ENCODE measurements at places on chromosomes 2 and 18.

DNA sequence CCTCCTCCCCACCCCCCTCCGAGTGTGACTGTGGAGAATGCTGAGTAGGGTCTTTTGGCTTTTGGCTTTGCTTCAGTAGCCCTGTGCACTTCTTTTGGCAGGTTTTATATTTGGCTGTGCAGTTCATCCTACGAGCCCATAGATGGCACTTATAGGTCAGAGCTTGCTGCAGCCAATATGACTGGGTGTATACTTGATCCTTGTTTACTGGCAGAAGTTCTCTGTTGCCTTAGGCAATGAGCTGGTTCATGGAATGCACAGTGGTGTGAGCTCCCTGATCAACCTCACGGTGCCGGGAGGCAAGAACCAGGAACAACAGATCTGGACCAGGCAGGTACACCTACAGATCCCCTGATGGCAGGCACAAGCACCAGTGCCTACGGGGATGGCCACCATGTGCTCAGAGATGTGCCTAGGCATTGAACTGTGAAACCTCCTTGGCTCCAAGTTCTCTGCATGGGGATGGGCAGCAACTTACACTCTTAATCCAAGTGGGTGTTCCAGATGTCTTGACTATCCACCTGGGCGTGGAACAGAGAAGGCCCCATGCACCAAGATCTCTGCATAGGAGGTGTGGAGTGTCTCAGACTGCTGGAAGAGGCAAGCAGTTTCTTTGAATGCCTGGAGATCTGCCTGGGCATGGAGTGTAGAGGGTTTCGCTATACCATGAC, 190.4 kb downstream of the KIAA1328 start:
- no peak for DNase-seq

DNA sequence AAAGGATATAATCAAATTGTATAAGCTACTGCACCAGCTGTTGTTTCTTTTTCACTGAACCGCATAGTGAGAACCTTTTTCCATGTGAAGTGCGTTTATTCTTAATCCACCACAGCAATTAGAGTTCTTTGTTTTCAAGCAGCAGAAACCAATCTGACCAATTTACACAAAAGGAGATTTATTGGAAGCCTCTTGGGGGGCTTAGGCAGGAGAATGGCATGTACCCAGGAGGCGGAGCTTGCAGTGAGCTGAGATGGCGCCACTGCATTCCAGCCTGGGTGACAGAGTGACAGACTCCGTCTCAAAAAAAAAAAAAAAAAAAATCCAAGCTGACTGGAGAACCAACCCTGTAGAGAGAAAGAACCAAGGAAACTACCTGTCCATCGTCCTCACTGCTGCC, 10.0 kb downstream of the ADNP2 start:
- DNase-seq: no peak

GRCh38 chr2:237258116-237258515, 155.8 kb downstream of the COL6A3 start:
- no peak for DNase-seq

GRCh38 chr18:30376515-30376914, 666.0 kb downstream of the DSC3 start:
- no peak for DNase-seq

GRCh38 chr2:68385220-68385906, 20.3 kb downstream of the PLEK start:
- no peak for DNase-seq

DNA sequence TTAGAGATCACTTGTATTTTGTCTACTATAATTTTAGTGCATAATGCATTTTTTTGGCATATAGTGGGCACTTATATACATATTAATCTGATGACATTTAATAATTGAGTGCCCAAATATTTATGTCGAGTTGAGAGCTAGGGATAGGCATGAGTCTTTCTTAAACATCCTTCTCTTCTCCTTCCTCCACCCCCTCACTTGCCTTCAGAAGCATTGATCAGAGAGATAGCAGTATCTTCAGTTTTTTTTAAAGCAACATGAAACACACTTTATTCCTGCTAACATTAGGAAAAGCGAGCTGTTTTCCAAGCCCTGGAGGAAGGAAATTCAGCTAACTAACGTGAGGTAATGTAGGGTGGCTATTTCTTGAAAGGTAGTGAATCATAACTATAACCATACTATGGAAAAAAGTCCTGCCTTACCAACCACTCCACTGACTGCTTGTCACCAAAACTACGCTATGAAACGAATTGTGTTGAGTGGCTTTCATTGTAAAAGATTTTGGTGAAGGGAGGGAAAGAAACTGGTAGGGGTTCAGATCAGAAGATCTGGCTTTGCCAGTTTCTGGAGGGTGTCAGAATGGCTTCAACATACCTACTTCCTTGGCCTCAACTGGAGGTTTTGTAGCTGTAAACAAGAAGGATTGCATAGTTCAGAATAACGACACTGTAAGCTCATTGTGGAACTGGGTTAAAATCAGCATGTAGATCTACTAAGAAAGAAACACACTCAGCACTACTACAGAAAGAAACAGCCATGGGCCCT, 2.3 kb upstream of the ITGA4 start:
- DNase-seq: no peak

DNA sequence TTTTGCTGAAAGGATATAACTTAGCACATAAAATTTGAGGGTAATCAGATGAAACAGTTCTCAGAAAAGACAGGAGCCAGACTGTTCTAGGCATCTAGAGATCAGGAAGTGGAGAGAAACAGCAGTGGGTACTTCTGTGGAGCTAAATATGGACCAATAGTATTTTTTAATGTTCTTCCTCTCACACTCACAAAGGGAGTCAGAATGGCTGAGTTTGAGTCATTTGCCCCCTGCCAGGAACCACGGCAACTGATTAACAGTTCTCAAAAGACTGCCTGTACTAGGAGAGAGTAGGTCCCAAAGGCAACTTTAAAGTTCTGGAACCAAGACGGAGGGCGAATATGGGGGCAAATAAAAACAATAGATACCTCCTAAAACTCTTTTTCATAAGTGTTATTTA, 107.5 kb downstream of the GULP1 start:
- DNase-seq: no peak

DNA sequence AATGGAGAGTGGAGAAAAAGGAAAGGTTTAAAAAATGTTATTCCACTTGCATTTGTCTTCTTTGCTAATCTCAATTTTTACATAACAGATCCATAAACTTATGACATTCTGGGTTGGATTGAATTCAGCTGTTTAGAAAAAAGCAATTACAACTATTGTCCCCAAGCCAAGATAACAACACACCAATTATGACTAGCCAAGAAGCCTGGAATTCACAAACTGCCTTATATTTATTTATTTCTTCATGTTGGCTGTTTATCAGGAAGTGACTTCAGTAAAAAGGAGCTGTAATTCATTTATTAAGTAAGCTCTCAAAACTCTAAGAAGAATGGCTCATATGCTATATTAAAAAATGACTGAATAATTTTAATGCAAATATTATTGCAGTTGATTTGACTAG, 137.4 kb downstream of the CALCRL start:
- DNase-seq: no peak

DNA sequence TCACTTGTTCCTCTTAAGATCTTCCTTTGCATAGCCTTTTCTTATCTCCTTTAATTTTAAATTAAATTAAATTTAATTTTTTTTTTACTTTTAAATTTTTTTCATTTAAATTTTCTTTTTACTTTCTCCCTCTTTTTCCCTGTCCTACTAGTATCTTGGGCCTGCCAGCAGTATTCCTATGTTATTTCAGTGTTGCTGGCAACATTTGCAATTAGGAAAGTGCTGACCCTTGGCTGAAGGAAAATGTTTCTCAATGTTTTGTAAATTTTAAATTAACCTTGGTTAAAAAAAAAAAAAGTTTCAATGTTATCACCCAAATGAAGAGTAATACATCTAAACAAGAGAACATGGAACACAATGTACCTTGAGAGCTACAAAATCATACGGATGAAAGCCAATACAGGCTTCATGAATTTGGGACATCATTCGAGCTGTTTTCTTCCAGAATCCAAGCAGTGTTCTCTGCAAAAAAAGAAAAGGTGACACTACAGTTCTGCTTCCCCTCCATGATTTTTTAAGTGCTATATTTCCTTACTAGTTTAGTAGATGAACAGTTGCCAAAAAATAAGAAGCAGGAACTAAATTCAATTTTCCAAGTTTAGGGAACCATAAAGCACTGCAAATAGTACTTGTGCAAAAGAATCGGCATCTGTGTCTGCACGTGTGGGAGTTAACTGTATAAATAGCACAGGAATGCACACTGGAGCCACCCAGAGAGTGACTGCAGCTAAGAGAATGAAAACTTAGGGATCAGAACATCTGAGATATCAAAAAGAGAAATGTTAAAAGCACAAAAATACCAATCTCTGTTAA, 55.8 kb downstream of the ICA1L start:
- DNase-seq: no peak

DNA sequence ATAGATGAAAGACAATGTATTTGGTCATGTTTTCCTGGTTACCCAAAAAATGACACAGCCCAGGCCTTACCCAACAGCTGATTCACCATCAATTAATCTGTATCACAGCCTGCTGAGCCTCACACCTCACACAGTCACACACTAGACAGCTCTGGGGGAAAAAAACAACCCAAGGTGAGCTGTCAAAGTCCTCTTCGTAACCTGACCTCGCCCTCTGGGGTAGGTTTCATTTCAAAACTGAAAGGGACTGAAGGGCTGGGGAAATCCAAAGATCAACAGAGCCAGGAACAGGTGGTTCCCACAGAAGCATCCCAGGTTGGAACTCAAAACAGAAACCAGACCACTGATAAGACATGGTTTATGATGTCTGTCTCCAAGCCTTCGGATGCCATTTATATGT, 18.2 kb upstream of the PCBP1 start:
- DNase-seq: peak; percentile 45

DNA sequence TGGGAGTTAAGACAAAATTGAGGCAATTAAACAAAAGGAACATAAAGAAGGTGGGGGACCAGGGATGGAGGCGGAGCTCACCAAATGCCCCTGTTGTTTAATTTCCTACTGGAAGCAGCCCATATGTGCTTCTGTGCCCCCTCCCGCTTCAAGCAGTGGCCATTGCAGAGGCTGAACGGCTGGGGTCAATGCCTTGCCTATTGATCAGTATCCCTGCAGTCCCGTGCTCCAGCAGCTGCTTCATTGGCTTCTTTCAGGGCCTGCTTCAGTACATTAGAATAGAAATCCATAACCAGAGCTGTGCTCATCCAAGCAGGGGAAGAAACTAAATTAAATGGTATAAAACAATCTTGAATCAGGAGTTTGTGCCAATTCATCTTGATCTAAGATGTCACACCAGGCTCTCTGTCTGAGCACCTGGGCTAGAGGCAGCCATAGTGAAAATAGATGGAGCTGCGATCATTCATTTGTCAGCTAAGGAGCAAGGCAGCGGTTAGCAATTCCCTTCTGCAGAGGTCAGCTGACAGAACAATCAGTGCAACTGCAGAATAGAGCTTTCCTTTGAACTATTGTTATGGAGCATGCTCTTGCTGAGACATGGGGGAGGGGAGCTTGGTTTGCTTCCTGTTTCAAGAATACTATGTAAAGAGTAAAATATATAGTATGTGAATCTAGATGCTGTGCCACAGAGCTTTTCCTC, 222.4 kb downstream of the WDR7 start:
- no peak for DNase-seq
